Naive thymus-derived CD4-positive, alpha-beta T cell (primary cell): ENCODE measurements at places on chromosomes 16 and 17. TPM values are rescaled to one million over a fixed set of nuclear protein-coding genes. Genes with fewer than 3 reads are reported as not detected.

GRCh38 chr16:66069587-66069986 lies 296.9 kb upstream of the CDH5 start:
- no peaks in the 10 kb centered on the region for H3K27me3 ChIP-seq
- no peak overlapping the region for H3K27ac ChIP-seq
- H3K4me1 ChIP-seq = no peaks in the 10 kb centered on the region
- H3K36me3 ChIP-seq = no peaks in the 10 kb centered on the region
- no peak overlapping the region for H3K4me3 ChIP-seq

- H3K36me3 ChIP-seq = no peaks in the 10 kb centered on the region
- DNase-seq = no peak
- no peak overlapping the region for H3K4me3 ChIP-seq
- H3K27me3 ChIP-seq = no peaks in the 10 kb centered on the region
- no peak overlapping the region for H3K27ac ChIP-seq
- H3K4me1 ChIP-seq = no peaks in the 10 kb centered on the region
Measured at GRCh38 chr16:10039220-10040096, 142.8 kb downstream of the GRIN2A start.

- H3K4me3 ChIP-seq = no peak overlapping the region
- H3K36me3 ChIP-seq = no peaks in the 10 kb centered on the region
- no peaks in the 10 kb centered on the region for H3K27me3 ChIP-seq
- no peak for DNase-seq
- no peak overlapping the region for H3K27ac ChIP-seq
Measured at GRCh38 chr16:77748421-77749005, 26.2 kb downstream of the NUDT7 start.

DNA sequence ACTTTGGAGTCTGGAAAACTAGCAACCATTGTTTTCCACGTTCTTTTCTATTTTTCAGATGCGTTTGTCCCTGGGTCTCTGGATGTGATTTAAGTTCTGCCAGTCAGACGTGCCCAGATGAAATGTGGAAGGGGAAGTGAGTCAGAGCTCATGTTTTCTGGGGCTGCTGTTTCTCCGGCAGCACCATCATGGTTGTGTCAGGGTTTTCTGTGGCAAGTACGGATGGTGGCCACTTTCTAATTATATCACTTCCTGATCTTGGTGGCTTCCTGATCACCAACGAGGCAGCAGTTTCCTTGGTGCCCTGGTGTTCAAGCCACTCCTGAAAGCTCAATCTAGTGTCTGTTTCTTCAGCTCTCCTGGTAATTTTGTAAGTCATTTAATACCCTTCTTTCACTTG lies 31.4 kb upstream of the PMFBP1 start:
- H3K27me3 ChIP-seq = no peaks in the 10 kb centered on the region
- H3K4me1 ChIP-seq = no peaks in the 10 kb centered on the region
- H3K27ac ChIP-seq = no peak overlapping the region
- no peaks in the 10 kb centered on the region for H3K36me3 ChIP-seq

CLEC19A gene
- total RNA-seq = not detected

KRTAP3-3 gene
- total RNA-seq = not detected

DNA sequence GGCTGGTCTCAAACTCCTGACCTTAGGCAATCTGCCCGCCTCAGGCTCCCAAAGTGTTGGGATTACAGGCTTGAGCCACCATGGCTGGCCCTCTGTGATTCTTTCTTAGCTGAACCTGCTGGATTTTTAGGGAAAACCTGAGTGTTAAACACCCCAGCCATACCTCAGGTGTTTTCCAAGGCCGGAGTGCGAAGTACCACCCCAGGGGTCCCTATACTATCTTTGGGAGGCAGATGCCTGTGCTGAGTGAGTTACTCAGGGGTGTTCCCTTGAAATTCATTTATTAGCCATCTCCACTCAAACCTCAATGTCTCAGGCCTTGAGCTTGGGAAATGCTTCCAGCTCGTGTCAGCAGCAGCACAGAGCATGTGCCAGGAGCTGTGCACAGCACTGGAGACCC lies 432.7 kb downstream of the SLC39A11 start:
- H3K4me3 ChIP-seq = no peak overlapping the region
- H3K4me1 ChIP-seq = no peaks in the 10 kb centered on the region
- no peak for DNase-seq
- H3K27ac ChIP-seq = no peak overlapping the region

GRCh38 chr17:47810200-47810821 lies 11.3 kb downstream of the OSBPL7 start:
- H3K27ac ChIP-seq = no peak overlapping the region
- peaks cover 88% of the 10 kb centered on the region for H3K36me3 ChIP-seq
- no peak for DNase-seq
- no peak overlapping the region for H3K4me3 ChIP-seq

CLDN7 gene
- total RNA-seq = 0.32 TPM

VMO1 gene
- not detected in 2 replicates for total RNA-seq

DNA sequence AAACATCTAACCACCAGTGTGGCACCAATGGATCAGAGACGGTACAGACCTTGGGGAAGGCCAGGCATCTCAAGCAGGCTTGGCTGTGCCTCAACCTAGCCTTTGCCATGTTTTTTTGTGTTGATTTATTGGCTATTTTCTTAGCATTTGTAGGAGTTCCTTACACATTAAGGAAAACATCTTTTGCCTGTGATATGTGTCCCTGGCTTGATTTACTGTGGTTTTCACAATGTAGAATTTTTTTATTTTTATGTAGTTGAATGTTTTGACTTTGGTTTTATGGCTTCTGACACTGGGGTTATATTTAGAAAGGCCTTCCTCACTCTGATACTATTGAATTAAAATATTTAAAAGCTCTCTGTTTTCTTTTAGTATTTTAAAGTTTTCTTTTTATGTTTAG lies 132.6 kb downstream of the ZNF423 start:
- no peak overlapping the region for H3K27ac ChIP-seq
- no peak overlapping the region for H3K4me3 ChIP-seq
- H3K36me3 ChIP-seq = no peaks in the 10 kb centered on the region
- H3K27me3 ChIP-seq = no peaks in the 10 kb centered on the region
- no peak for DNase-seq

DNA sequence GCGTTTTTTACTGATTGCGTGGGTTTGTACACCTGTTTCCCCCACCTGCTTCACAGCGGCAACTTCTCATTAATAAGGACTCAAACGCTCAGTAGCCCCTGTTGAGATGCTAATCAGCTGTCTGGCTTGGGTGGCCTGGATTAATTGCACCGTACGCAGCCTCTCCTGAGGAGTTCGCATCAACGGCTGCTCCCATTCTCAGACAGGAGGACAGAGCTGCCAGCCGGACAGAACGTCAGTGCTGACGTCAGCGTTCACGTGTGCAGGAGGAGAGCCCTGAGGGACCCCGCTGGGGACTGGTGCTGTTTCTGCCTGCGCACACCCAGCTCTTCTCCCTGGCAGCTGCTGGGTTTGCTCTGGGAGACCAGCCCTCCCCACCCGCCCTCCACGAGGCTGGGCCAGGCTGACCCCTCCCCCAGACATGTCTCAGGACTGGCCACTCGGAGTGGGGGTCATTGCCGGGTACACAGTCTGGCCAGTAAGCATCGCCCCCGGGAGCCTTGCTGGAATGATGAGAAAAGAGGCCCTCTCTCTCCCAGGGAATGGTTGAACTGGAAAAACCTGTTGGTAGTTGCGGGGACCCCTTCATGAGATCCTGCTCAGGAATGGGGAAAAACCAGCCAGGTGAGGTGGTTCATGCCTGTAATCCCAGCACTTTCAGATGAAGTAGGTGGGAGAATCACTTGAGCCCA lies 5.7 kb upstream of the BANP start:
- no peaks in the 10 kb centered on the region for H3K27me3 ChIP-seq
- H3K4me1 ChIP-seq = no peaks in the 10 kb centered on the region
- no peaks in the 10 kb centered on the region for H3K36me3 ChIP-seq
- H3K27ac ChIP-seq = no peak overlapping the region
- DNase-seq = no peak

DNA sequence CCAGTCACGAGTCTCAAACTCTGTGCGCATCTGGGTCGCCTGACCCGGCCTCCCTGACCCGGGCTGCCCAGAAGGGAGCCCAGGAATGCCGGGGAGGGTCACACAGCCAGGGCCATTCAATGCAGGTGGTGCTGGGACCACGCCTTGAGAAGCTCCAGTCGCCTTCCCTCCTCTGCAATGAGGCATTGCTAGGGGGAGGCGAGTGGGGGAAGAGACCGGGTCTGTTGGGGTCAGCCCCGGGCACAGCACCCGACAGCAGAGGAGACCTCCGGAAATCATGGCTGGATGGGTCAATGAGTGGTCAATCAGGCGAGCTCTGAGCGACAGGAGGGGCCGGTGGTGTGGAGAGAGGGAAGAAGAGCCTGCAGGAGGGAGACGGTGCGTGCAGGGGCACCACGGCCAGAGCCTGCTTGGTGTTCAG lies 13.3 kb downstream of the JPH3 start:
- no peak for DNase-seq
- no peaks in the 10 kb centered on the region for H3K4me1 ChIP-seq
- no peak overlapping the region for H3K4me3 ChIP-seq
- no peaks in the 10 kb centered on the region for H3K27me3 ChIP-seq
- H3K36me3 ChIP-seq = no peaks in the 10 kb centered on the region
